ENCODE measurements at places on chromosomes 2 and 18. TPM values are rescaled to one million over a fixed set of nuclear protein-coding genes. Genes with fewer than 3 reads are reported as not detected.
A peak's percentile ranks its signal among the peaks of the same experiment; 100 is the strongest.

Gene SCYGR1
- total RNA-seq, result not detected

Gene ASIC4
- not detected for total RNA-seq

Gene USP37
- total RNA-seq, result 12.2 TPM

Gene POTEI
- not detected for total RNA-seq

GRCh38 chr2:159146996-159147666 lies 139.4 kb downstream of the WDSUB1 start:
- DNase-seq, result no peak

DNA sequence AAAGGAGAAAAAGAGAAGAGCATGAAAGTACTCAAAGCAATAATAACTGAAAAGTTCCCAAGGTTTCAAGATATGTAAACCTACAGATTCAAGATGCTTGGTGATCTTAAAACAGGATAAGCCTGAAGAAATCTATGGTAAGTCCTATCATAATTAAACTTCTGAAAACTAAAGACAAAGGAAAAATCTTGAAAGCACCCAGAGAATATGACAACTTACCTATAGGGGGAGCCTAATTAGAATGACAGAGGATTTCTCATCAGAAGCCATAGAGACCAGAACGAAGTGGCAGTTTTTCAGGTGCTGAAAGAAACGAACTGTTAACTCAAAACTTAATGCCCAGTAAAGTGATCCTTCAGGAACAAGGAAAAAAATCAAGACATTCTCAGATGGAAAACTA lies 59.7 kb downstream of the XDH start:
- peak; percentile 40 for DNase-seq

GRCh38 chr2:241967467-241968144 lies 98.1 kb downstream of the RTP5 start:
- DNase-seq, result no peak

GRCh38 chr2:44975571-44976450 lies 33.4 kb downstream of the SIX2 start:
- no peak for DNase-seq

GRCh38 chr18:50469380-50469781 lies 90.5 kb upstream of the MAPK4 start:
- DNase-seq, result no peak

DNA sequence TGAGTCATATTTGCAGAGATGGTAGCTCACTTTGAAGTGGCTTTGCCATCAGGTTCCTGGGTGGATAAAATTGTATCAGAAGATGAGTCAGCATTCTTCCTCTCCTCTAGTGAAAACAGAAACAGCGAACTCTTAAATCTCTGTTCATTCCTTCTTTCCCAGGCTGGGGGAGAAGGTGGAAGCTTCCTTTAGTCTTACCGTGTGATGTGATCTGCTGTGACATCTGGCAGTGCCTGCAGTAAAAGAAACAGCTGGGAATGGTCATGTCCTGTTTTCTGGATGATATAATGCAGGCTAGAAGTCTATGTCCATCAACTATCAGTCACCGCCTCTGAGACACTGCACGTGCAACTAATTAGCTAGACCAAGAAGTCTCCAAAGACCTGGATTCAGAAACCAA lies 171.6 kb downstream of the VAPA start:
- no peak for DNase-seq
